ENCODE measurements at places on chromosomes 3 and 15.

GRCh38 chr3:157920822-157921700 lies 185.2 kb downstream of the SHOX2 start:
- DNase-seq, result no peak

DNA sequence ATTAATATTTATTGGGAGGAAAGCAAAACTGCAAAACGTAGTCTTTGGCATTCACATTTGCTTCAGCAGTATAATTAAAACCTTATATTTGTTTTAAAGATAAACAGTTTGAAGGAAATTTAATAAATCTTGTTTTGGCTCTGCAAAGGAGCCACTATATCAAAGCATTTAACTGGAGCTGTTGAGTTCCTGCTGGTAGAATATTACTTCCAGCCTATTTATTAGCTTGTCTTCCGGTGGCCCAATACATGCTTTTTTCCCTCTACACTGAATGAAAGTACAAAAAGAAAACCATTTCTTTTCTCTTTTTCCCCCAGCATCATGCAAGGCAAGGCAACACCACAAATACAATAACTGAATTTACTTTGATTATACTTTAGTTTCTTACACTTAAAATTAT lies 26.3 kb downstream of the SPTSSB start:
- no peak for DNase-seq

GRCh38 chr3:53255423-53255774 lies 423 bp downstream of the TKT start:
- DNase-seq, result no peak

- no peak for DNase-seq
Observed at GRCh38 chr3:111932946-111933345, 45.9 kb upstream of the ABHD10 start.

GRCh38 chr15:68797599-68798345 lies 22.9 kb downstream of the ANP32A start:
- DNase-seq, result no peak

GRCh38 chr3:54046641-54047214 lies 75.6 kb upstream of the CACNA2D3 start:
- no peak for DNase-seq

DNA sequence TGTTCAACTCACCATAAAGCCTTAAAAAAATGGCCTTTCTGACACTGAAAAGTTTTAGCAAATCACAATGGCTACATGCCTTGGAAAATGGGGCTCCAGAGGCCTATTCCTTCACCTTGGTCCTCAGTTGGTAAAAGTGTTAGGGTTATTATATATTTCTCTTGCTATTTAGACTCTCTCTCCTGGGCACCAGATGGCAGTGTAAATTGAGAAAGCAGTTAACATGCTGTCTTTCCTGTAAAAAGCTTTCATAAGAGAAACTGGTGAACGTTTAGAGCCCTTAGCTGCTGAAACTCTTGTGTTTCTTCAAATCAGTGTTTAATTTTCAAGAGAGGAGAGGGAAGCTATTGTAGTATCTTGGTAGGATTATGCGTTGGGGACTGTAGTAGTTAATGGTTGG lies 89.9 kb downstream of the LRTM1 start:
- DNase-seq, result no peak

DNA sequence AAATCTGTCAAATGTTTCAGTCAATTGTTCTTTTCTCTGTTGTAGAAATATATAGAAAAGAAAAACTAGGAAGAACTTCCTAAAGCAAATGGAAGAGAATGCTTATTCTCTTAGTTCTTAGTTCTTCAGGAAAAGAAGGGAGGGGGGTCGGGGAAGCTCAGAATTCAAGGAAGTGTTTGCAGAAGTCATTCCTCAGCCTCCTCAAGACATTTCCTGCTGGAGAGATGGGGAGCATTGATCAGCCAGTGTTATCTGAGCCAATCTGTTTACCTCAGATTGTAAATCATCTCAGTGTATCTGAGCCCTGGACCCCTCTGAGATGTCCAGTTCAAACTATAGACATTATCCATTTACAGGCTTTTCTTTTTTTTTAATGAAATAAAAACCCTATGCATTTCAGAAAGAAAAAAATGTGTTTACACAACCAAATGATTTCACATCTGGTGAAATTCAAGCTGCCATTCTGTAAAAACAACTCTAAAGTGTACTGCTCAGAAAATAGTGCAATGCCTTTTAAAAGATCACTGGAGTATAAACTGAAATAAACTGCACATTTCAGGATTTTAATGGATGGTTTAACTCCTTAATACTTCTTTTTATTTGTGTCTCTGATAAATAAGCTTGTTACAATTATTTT lies 460.7 kb downstream of the ROBO1 start:
- no peak for DNase-seq

DNA sequence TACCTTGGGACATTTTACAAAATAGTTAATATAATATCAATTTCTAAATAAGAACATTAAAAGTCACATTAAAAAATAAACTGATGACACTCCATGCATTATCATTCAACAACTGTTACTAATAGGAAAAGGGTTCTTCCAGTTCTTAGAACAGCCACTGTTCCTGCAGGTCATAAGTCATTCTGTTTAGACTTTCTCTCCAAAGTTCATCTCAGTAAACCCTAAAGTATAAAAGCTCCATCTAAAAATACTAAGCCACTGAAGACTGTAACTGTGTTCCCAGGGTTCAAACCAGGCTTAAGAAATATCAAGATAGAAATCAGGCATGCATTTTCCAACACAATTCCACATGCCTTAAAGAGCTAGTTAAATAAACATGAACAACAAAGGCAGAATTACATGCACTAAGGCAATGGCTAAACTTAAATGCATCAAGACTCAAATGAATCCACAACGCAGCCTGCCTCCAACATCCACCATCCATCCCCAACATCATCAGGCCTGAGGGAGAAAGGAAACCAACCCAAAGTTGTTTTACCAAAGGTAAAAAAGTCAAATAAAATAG lies 46.2 kb downstream of the DMXL2 start:
- DNase-seq, result no peak

GRCh38 chr3:193310914-193311723 lies 67.4 kb downstream of the ATP13A5 start:
- DNase-seq, result no peak

DNA sequence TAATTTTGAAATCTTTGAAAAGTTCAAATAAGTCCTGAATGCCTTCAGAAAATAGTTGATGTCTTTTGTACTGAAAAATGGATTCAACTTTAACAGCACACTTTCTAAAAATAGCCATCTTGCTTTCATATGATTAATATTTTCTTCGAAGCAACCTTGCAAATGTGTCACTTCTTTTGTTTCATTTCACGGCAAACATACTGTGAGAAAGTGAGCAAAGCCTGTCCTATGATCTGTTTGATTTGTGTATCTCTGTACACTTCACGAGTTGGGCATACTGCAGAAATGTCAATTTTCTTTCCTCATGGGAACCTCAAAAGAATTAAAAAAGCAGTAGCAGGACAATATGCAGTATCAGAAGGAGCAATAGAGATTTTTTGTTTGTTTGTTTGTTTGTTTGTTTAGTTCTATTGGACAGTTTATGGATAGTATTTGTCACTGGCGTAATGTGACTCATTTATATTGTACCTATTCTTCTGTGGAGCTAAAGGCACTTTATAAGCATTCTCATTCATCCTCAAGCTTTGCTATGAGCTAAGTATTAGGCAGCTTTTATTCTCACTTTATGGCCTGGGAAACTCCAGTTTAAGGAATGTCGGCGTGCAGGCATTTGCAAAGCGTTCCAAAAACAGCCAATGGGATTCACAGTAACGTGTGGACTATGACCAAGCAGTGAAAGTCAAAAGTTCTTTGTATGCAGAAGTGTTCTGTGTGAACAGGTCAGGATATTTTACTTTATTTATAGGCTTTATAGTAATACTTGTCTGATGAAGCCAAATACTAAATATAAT lies 572.0 kb downstream of the NAALADL2 start:
- DNase-seq, result no peak

DNA sequence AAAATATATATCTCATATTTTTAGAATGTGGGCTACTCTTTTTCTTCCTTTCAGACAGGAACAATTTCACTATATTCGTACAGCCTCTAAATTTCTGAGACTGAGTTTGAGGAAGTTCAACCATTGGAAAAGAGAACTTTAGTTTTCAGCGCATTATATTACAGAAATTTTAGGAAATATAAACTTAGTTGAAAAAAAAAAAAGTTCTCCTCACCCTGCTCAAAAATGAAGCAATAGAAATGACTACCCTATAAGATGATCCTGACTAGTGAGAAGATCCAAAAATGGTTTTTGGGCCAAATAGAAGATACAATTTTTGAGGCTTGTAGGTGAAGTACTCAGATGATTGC lies 139.6 kb downstream of the MCTP2 start:
- DNase-seq, result no peak

- DNase-seq, result no peak
Observed at GRCh38 chr3:48367201-48367600, 4.8 kb upstream of the FBXW12 start.

Measured in CD4-positive, alpha-beta T cell treated with Interleukin-17A for 1 hour (primary cell).